ENCODE measurements at places on chromosomes 16 and 17.

GRCh38 chr17:40319651-40320540, 10.9 kb downstream of the RARA start:
- DNase-seq = no peak

GRCh38 chr16:534856-535445, 7.4 kb downstream of the CAPN15 start:
- DNase-seq = no peak

DNA sequence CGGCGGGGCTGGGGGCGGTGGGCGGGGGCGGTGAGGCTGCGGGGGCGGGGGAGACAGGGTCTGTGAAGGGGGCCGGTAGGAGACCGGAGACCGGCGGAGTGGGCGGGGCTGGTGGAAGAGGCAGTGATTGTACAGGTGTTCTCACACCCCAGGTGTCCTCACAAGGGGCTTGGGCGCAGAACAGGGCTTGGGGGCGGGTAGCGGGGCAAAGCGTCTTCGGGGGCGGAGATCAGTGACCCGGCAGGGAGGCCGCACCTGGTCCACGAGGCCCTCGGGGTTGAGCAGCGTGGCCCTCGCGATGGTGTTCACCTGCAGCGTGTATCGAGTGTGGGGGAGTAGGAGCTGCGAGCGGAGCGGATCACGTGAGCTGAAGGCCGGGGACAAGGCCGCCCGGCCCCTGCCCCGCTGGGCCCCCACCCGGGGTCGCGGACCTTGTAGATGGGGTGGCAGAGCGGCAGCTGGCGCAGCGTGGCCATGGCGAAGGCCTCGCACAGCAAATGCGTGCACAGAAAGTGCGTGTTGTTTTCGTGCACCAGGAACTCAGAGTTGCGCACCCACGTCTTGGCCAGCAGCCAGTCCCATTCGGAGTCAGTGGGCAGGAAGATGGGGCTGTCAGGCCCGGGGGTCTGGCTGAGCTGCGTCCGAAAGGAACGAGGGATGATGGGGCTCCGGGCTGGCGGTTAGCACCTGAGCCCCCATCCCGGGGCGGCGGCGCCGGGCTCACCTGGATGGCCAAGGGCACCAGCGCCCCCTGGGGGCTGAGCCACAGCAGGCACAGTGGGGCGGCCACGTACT, 8.5 kb downstream of the ALOXE3 start:
- no peak for DNase-seq

DNA sequence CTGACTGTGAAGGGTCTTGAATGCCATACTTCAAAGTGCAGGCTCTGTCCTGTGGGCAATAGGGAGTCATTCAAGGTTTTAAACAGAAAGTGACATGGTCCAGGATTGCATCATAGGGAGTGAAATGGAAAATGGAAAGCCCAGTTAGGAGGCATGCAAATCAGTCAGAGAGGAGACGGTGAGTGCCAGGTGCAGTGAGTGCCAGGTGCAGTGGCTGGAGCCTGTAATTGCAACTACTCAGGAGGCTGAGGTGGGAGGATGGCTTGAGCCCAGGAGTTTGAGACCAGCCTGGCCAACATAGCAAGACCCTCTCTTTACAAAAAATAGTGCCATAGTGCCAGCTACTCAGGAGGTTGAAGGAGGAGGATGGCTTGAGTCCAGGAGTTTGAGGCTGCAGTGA, 35.2 kb upstream of the SIAH1 start:
- DNase-seq = no peak

- no peak for DNase-seq
Measured at GRCh38 chr16:47358816-47359215, 102.0 kb downstream of the ITFG1 start.

GRCh38 chr17:78442648-78443218, 64.3 kb downstream of the PGS1 start:
- DNase-seq = peak; percentile 61

GRCh38 chr17:11554042-11554441, 44.2 kb upstream of the DNAH9 start:
- DNase-seq = no peak

- DNase-seq = no peak
Measured at GRCh38 chr17:12990926-12991325, 26.9 kb downstream of the ELAC2 start.

- no peak for DNase-seq
Measured at GRCh38 chr17:75507733-75508719, 7.3 kb downstream of the CASKIN2 start.

DNA sequence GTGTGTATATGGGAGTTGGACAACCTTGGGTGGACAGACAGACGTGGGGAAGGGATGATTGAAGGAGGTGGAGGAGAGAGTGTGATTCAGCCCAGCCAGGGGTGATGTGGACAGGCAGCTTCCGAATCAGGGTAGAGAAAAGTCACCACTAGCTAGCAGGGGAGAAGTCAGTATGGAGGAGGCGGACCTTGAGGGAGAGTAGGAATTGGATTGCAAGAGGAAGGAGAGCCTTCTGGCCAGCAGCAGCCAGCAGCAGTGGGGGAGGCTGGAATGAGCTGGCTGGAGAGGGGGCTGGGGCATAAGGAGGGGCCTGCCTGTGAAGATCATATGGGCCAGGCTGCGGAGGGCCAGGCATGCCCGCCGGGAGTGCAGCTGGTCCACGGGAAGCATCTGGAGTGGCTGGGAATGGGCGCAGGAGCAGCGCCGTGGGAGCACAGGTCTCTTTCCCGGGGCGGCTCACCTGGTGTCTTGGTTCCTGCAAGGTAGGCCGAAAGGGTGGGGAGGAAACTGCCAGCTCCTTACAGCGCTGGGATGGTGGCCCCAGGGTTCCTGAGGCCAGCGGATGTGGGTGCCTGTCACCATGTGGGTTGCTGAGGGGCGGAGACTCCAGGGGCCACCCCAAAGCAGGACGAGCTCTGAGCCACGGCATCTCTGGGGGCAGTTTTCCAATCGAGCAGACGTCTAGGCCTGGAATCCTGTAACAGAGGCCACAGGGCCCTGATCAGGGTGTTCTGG, 235.3 kb downstream of the SEC14L1 start:
- no peak for DNase-seq

DNA sequence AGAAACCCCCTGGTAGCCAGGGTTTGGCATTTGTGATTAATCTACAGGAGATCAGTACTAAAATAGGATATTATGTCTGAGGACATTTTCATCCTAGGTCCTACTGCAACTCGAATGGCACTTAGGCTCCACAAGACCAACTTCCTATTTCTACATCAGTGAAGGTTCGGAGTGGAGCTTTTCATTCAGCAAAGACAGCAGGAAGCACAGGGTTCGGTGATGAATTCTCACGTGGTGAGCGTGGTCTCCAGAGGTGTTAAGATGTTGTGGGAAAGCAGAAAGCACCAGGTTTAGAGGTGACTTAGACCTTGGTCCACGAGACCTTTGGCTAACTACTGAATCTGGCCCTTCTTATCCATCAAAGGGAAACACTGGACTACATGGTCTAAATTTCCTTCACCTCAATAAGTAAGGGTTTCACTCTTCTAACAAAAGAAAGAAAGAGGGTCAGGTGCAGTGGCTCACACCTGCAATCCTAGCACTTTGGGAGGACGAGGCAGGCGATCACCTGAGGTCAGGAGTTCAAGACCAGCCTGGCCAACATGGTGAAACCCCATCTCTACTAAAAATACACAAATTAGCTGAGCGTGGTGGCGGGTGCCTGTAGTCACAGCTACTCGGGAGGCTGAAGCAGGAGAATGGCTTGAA, 13.9 kb upstream of the HELZ start:
- DNase-seq = peak; percentile 39

DNA sequence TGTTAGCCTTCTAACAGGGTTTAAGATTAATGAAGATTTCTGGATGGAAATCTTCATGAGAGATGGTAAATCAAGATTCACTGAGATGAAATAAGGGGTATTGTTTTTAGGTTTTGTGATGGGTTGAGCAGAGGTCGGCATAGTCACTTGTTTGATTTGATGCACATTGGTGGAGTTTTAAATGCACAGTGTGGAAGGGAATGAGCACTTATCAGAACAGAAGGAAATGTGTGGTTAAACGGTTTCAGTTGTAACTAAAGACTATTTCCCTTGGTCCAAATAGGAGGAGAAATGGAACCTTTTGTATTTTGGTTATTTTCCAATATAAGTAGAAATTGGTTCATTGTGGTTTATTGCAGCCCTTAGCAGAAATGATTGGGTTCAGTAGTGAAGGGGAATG, 34.1 kb downstream of the CBFB start:
- no peak for DNase-seq

DNA sequence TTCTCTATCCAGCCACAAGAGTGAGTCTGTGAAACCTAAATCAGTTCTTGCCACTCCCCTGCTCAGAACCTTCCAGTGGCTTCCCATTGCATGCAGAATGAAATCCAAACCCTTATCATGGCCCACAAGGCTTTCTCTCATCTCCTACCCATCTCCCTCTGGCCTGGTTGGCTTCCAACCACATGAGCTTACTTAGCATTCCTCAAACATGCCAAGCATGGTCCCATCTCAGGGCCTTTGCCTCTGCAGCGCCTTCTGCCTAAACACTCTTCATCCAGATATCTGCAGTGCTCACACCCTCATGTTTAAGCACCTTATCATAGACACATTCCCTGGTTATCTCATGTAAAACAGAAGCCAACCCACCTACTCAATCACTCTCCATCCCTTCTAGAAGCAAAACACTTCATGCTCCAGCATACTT, 15.5 kb downstream of the TK2 start:
- DNase-seq = no peak

GRCh38 chr17:78613416-78613815, 36.2 kb upstream of the DNAH17 start:
- peak; percentile 24 for DNase-seq

DNA sequence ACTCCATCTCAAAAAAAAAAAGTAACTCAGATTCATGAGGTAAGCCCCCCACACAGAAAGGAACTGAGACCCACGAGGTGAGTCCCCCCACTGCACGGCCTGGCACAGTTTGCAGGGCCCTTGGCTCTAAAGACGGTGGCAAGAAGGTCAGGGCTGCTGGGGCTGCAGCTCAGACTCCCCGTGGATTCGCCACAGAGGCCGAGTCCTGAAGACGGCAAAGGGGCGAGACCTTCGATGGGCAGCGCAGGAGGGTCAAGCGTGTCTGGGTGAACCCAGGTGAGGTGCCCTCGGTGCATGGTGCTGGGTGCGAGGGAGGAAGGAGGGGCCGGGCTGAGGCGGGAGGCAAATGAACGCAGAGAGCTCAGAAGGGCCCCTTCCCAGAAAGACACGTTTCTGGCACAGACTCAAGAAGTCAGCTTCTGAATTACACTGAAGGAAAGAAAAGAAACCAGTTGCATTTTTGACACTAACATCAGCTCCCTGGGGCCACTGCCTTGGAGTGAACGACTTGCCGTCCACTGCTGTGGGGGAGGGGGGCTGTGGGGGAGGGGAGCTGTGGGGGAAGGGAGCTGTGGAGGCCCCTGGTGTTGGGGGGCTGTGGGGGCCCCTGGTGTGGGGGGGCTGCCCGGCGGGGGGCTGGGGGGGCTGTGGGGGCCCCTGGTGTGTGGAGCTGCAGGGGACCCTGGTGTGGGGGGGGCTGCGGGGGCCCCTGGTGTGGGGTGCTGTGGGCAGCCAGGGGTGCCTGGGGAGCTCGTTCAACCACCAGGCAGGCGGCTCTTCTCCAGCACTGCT, 69.8 kb upstream of the METRNL start:
- DNase-seq = no peak

DNA sequence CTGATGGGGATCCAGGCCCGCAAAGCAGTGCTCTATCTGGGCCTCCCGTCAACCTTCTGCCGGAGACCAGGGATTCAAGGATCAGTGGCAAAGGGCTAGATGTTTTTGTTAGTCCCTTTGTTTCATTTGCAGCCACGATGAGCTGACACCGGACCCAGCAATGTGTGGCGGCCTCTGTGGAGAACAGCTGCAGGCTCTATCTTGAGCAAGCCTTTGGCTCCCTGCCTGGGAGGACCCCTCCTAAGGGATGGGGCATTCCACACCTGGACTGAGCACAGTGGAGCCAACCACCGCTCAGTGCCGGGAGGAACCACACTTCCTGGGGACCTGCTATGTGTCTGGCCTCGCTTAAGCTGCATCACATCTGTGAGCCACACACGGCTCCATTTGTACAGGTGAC, 215.8 kb downstream of the RBFOX3 start:
- DNase-seq = no peak

DNA sequence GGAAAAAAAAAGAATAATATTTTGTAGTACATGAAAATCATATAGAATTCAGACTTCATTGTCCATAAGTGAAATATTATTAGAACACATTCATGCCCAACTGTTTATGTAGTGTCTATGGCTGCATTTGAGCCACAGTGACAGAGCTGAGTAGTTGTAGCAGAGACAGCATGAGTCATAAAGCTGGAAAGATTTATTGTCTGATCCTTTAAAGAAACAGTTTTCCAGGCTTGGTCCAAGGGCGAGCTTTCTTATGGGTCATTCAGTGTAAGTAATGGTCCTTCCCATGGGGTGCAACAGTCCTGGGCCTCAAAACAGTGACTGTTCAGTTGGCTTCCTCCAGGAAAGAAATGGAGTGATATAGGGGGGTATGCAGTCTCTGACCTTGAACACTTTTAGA, 260.2 kb downstream of the HS3ST4 start:
- no peak for DNase-seq

GRCh38 chr17:19464031-19465026, 53.3 kb downstream of the RNF112 start:
- no peak for DNase-seq

GRCh38 chr17:8630802-8631553, 453 bp upstream of the MYH10 start:
- DNase-seq = peak; percentile 79

DNA sequence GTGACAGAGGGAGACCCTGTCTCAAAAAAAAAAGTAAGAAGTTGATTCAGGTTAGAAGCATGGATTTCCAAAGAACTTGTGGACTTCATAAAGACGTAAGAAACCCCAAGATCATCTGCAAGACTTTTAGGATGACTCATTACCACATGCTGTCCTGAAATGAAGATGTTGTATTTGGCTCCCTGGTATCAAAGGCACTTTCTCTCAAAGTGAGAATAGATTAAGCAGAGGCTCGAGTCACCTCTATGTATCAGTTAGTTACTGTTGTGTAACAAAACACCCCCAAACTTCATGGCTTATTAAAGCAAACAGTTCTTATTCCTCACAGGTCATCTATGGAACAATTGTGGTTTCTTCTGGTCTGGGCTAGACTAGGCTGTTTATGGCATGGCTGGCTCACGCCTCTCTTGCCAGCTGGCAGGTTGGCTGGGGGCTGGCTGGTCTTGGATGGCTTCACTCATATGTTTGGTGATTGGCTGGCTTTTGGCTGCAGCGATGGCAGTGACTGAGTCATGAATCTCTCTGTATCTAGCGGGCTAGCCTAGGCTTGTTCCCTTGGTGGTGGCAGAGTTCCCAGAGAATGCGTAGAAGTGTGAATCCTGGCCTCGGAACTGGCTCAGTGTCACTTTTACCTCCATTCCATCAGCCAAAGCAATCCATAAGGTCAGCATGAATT, 60.4 kb upstream of the MSI2 start:
- no peak for DNase-seq

GRCh38 chr17:19344311-19345066, 18.0 kb downstream of the B9D1 start:
- no peak for DNase-seq

DNA sequence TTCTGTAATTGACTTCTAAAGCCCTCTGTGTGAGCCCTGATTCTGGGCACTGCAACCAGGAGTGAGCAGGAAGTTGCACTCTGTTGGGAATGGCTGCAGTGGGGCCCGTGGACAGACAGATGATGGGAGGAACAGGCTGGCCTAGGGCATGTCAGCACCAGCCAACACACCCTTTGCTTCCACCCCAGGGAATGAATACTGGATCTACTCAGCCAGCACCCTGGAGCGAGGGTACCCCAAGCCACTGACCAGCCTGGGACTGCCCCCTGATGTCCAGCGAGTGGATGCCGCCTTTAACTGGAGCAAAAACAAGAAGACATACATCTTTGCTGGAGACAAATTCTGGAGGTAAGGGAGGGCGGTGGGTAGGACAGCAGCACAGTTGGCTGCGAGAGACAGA, 10.8 kb upstream of the LPCAT2 start:
- no peak for DNase-seq

Measured in SIG-M5 (cell line).